Uterus (tissue), 4 donors: ENCODE measurements at places on chromosomes 1 and 21. TPM values are rescaled to one million over a fixed set of nuclear protein-coding genes. Genes with fewer than 3 reads are reported as not detected.

The DDR2 gene
- total RNA-seq = 49.4 TPM

The ZSWIM5 gene
- total RNA-seq = 6.6 TPM

The CDCP2 gene
- not detected for total RNA-seq

The ANKRD35 gene
- 6.8 TPM for total RNA-seq

The LAMB3 gene
- under 0.01 TPM for total RNA-seq

DNA sequence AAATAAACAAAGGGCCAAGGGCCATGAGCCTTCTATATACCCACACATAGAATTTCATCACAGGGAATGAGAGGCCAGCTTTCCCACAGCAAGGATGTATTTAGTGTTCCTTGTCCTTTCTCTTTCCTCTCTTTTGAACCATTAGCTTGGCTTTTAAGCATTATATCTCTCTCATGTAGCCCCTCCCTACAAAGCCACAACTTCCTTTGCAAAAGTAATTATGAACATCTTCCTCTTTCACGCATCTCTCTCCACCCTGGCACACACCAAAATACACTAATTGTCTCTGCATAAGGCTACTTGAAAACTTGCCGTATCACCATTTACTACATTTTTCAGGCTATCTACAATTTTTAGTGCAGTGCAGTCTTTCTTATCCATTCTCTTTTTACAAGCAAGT is 1.9 kb upstream of the AK5 start:
- no peak overlapping the region for H3K4me3 ChIP-seq
- no peak for DNase-seq
- no peaks in the 10 kb centered on the region for H3K27me3 ChIP-seq
- H3K4me1 ChIP-seq = no peaks in the 10 kb centered on the region
- H3K36me3 ChIP-seq = no peaks in the 10 kb centered on the region

DNA sequence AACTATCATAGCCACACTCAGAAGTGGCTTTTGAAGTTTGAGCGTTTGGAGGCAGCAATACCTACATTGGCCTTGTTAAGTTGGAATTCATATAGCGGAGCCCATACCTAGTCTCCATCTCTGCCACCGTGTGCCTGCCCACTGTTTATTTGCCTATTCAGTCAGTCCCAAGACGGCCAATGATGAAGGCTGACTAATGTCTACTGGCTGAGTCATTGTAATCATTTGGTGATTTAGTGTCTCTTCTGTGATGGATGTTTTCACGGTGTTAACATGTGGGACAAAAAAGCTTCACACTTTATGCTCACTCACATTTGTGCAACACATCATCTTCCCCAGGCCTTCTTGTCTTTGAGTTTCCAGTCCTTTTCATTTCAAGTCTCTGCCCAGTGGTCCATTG is 92.6 kb upstream of the PBX1 start:
- no peak for DNase-seq
- no peaks in the 10 kb centered on the region for H3K4me1 ChIP-seq
- no peak overlapping the region for H3K4me3 ChIP-seq
- H3K36me3 ChIP-seq = no peaks in the 10 kb centered on the region

GRCh38 chr1:207913951-207914350 is 3.0 kb upstream of the CD34 start:
- H3K4me3 ChIP-seq = no peak overlapping the region
- no peaks in the 10 kb centered on the region for H3K27me3 ChIP-seq
- H3K36me3 ChIP-seq = no peaks in the 10 kb centered on the region

GRCh38 chr1:60151311-60151710 is 77.7 kb upstream of the C1orf87 start:
- DNase-seq = no peak
- H3K27ac ChIP-seq = no peak overlapping the region
- no peaks in the 10 kb centered on the region for H3K27me3 ChIP-seq
- H3K4me1 ChIP-seq = no peaks in the 10 kb centered on the region
- H3K36me3 ChIP-seq = no peaks in the 10 kb centered on the region

- H3K4me3 ChIP-seq = no peak overlapping the region
- H3K27me3 ChIP-seq = no peaks in the 10 kb centered on the region
- no peak overlapping the region for H3K27ac ChIP-seq
Measured at GRCh38 chr21:35819134-35819533, 241.2 kb downstream of the SETD4 start.

GRCh38 chr1:64693406-64693805 is 51.5 kb upstream of the RAVER2 start:
- DNase-seq = no peak
- H3K36me3 ChIP-seq = no peaks in the 10 kb centered on the region
- no peaks in the 10 kb centered on the region for H3K4me1 ChIP-seq
- H3K27ac ChIP-seq = no peak overlapping the region

GRCh38 chr1:237712586-237713157 is 178.1 kb downstream of the ZP4 start:
- no peak overlapping the region for H3K27ac ChIP-seq
- no peak for DNase-seq
- no peaks in the 10 kb centered on the region for H3K27me3 ChIP-seq
- H3K36me3 ChIP-seq = no peaks in the 10 kb centered on the region
- no peaks in the 10 kb centered on the region for H3K4me1 ChIP-seq
